ENCODE measurements at places on chromosomes 16 and 17.

GRCh38 chr17:64390044-64390443 lies 616 bp downstream of the PECAM1 start:
- DNase-seq: no peak

DNA sequence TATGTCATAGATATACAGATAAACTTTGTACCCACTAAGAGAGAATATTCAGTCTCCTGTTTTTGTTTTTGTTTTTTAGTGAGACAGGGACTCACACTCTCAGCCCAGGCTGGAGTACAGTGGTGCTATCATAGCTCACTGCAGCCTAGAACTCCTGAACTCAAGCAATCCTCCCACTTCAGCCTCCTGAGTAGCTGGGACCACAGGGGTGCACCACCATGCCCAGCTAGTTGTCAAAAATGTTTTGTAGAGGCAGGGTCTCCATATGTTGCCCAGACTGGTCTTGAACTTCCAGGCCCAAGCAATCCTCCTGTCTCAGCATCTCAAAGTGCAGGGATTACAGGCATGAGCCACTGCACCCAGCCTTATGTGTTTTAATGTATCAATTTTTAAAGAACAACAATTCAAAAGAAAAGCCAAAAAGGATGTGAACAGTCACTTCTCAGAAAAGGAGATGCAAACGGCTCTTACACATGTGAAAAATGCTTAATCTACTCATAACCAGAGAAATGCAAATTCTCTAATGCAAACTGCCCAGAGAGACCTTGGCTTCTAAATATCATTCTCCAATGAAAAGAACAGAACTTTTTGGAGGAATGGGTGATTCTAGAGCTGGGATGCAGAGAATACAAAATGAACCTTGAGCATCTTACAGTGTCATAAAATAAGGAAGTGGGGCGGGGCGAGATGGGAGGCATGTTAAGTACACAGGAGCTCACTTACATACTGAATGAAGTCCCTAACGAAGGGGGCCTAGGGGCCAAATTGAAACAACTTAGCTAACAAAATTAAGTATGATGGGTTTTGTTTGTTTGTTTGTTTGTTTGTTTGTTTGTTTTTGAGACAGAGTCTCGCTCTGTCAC lies 7.3 kb upstream of the CMTM3 start:
- peak; percentile 28 for DNase-seq

GRCh38 chr17:57354673-57355072 lies 98.3 kb downstream of the MSI2 start:
- DNase-seq: no peak

DNA sequence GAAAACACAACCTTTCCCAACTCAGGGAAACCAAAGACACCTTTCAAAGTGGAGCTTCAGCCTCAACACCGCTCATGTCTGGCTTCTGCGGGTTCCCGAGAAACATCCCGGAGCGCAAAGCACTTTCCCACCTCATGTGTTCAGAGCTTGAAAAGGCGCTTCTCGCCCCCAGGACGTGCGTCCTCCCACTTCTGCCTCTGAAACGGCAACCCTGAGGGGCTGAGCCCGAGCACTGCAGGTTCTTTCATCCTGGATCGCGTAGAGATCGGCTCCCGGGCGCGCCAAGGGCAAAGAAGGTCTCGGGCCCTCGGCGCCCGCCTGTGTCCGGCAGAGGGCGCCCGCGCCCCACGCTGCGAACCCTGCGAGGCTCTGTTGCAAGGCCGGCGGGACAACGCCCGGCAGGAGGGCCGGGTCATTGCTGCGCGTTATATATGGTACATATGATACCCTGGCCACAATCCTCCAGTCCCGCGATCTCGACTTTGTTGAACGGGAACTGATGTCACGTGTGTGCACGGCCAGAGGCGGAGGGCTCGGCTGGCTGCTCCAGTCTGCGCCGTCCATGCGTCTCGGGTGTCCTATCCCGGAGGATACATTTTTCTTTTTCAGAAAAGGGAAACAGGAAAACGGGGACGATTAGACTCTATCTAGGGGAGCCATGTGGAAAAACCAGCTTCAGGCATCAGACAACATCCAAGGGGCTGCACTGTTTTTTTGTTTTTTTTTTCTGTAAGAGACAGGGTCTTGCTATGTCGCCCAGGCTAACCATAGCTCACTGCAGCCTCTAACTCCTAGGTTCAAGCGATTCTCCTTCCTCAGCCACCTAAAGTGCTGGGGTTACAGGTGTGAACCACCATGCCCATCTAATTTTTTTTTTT lies 19.1 kb downstream of the COQ7 start:
- DNase-seq: peak; percentile 78

DNA sequence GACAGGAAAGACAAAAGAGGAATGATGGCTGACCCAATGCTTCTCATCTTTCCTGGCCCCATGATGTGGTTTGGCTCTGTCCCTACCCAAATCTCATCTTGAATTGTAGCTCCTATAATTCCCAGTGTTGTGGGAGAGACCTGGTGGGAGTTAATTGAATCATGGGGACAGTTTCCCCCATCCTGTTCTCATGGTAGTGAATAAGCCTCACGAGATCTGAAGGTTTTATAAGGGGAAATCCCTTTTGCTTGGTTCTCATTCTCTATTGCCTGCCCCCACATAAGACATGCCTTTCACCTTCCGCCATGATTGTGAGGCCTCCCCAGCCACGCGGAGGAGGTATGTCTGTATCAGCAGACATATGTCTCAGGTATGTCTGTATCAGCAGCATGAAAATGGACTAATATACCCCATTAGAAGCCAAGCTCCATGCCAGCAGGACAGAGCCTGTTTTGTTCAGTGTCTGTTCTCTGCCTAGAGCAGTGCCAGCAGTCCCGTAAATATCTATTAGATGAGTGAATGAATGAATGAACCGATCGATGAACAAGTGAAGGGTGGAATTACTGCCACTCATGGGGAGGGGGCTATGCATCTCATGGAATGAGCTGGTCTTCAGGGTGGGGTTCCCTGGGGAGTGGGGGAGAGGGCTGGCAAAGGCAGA lies 304.4 kb downstream of the SOX9 start:
- no peak for DNase-seq

All from CD4-positive, alpha-beta T cell treated with Interleukin-2 at 100 ng/mL for 4 hours (primary cell).